ENCODE measurements at places on chromosomes 12 and 14. TPM values are rescaled to one million over a fixed set of nuclear protein-coding genes. Genes with fewer than 3 reads are reported as not detected.
A peak's percentile ranks its signal among the peaks of the same experiment; 100 is the strongest.

DNA sequence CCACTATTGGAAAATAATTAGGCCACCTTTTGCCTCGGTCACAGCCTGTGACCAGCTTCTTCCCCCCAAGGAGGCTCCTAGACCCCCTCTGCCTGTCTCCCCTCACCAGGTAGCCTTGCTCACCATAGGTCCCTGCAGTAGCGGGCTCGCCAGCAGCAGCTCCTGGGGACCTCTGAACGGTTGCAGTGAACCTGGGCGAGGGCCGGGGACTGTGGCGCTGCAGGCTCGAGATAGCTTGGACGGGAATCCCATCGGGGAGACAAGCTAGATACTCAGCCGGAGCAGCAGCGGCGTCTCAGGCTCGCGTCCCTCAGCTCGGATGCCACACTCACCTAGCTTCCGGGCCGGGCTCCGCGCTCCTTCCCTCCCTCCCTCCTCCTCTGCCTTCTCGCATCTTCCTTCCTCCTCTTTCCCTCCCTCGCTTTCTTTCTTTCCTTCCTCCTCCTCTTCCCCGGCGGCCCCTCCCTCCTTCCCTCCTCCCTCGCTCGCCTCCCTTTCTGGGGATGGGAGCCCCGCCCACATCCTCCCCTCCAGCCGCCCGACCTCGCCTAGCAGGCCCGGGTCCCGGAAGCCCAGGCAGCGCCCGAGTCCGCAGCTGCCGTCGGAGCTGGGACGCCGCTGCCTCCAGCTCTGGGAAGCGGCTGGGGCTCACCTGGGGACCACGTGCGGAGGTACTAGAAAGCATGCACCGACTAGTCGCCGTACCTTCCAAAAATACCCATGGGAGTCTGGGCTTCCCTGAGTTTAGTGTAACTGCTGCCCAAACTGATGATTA, at the start of gene BMP4:
TSS of gene BMP4 (minus strand) at position 399 of the 775 bp plus-strand sequence. CDS start 4,603 bp downstream, outside the sequence.
- DNase-seq: peak; percentile 79

GRCh38 chr12:64992641-64993040, 128.5 kb downstream of the WIF1 start:
- no peak for DNase-seq

- DNase-seq: no peak
Measured at GRCh38 chr12:119225454-119225853, 46.7 kb downstream of the HSPB8 start.

DNA sequence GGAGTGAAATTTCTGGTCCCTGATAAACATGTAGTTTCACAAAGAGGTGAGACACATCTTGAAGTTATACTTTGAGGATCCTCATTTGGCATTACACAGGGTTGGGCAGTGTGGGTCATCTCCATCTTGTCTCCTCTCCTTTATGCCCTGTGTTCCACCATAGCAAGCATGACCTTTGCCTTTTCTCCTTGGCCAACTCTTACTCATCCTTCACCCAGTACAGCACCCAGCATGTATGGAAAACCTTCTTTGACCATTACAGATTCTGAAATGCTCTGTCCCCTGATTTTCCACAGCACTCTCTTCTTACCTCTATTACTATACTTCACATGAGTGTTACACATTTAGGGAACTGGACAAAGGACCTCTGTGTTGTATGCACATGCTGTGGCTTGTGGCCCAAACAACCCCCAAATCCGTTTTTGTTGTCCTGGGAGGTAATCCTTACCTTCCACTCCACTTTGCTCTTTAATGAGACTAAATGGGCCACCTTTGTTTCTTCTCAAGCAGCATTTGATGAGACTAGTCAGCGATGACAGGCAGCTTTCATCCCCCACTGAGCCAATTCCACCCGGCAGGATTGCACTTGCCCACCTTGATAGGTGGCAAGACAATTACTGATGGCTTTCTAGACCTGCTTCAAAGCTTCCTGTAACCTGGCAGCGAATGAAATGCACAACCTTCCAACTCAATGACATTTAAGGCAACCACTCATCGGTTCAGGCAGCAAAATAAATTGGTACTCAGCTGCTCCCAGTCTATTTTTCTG, 163.5 kb downstream of the MON2 start:
- no peak for DNase-seq

DNA sequence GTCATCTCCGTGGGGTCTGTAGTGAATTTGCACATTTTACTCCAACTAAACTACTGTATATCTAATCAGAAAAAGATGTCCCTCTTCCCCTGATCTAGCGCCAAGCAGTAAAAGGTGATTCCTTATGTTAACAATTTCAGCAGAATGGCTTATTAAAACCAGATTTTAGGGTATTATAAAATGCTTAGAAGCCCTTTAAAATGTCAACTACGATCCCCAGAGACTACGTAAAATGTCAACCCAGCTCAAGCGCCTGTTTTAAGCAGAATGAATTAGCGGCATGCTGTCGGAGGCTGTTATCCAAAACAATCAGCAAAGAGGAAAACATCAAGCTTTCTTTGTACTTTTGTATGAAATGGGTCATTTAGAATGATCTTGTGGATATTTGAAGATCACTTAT, 408.9 kb downstream of the SOX5 start:
- DNase-seq: no peak

- DNase-seq: no peak
Measured at GRCh38 chr14:31181271-31181670, 26.3 kb downstream of the HECTD1 start.

GRCh38 chr14:69901113-69901951, 22.1 kb downstream of the SMOC1 start:
- DNase-seq: peak; percentile 63

DNA sequence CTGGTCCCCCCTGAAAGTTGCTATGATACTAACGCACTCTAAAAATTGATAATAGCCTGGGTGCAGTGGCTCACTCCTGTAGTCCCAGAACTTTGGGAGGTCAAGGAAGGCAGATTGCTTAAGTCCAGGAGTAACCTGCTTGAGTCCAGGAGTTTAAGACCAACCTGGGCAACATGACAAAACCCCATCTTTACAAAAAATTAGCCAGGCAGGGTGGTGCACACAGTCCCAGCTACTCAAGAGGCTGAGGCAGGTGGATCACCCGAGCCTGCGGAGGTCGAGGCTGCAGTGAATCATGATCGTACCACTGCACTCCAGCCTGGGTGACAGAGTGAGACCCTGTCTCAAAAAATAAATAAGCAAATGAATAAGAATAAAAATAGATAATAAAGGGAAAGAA, 42.9 kb downstream of the HEATR5A start:
- no peak for DNase-seq

The KRT79 gene
- 0.26 TPM for total RNA-seq

The IRAK3 gene
- total RNA-seq: 1.6 TPM

The PLEKHG7 gene
- total RNA-seq: under 0.01 TPM
